ENCODE measurements at places on chromosomes 12 and 14.

GRCh38 chr12:89200217-89200616 lies 152.1 kb downstream of the DUSP6 start:
- no peak overlapping the region for H3K4me3 ChIP-seq
- H3K36me3 ChIP-seq, result no peaks in the 10 kb centered on the region
- no peak for DNase-seq
- H3K27me3 ChIP-seq, result no peaks in the 10 kb centered on the region
- no peak overlapping the region for H3K27ac ChIP-seq

DNA sequence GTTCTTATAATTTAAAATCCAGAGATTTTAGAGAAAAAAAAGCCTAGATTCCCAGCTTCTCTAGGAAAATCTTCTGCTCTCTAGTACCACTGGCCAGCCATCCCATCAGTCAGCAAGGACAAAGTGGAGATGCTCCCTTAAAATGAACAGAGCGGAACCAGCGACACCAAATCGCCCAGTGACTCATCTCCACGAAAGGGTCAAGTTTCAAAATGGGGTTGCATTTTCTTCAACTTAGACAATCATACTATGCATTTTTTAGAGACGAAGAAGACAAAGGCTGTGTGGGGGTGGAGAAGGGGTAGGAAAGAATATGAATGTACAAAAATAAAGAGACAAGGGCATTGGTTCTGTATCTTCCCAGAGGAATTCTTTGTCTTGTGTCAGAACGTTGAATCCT lies 212.0 kb downstream of the SLC15A4 start:
- no peak for DNase-seq
- no peaks in the 10 kb centered on the region for H3K4me1 ChIP-seq
- no peak overlapping the region for H3K27ac ChIP-seq
- H3K4me3 ChIP-seq, result no peak overlapping the region

- H3K4me3 ChIP-seq, result no peak overlapping the region
- no peak overlapping the region for H3K27ac ChIP-seq
- no peaks in the 10 kb centered on the region for H3K4me1 ChIP-seq
- H3K36me3 ChIP-seq, result no peaks in the 10 kb centered on the region
- DNase-seq, result no peak
These were observed 50.9 kb upstream of the VASH1 start for GRCh38 chr14:76710056-76711010.

GRCh38 chr12:18165889-18166288 lies 75.9 kb upstream of the RERGL start:
- H3K27me3 ChIP-seq, result no peaks in the 10 kb centered on the region
- DNase-seq, result no peak
- peaks cover 8% of the 10 kb centered on the region for H3K4me1 ChIP-seq
- H3K4me3 ChIP-seq, result no peak overlapping the region
- peak overlapping the region; percentile 30 for H3K27ac ChIP-seq

- no peak for DNase-seq
- H3K4me3 ChIP-seq, result no peak overlapping the region
- H3K27ac ChIP-seq, result no peak overlapping the region
- no peaks in the 10 kb centered on the region for H3K4me1 ChIP-seq
These were observed 9.4 kb downstream of the GPR132 start for GRCh38 chr14:105055736-105056302.

DNA sequence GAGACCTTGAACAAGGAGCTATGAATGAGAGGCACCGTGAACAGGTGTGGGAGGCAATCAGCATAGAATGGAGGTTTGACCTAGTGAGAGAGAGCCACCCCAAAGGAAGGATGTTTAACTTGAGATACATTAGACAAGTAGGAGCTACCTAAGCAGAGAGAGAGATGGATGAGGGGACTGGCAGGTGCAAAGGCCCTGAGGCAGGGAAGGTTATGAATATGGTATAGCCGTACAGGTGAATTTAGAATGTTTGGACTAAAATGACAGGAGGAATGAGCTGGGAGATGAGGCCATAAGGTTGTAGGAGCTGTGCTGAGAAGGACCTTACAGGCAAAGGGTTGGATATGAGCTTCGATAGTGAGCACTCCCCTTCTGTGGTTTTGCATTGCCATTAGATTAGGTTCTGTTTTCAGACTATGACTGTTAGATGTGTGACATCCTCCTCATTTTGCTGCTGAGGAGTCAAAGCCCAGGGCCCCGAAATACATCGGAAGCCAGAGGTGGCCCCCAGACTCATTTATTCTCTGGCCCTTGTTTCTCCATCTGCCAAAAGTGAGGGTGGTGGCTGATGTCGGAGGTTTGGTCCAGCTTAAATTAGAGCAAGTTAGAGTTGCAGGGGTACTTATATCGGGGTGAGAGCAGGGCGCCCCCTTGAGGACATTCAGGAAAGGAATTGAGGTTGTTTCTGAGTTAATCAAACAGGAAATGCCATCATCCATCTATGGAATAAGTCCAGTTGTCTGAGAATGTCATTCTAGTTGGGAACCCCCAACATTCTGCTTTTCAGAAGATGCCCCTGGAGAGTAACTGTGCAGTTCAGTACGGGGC lies 29.4 kb downstream of the SLC24A4 start:
- DNase-seq, result no peak
- H3K4me3 ChIP-seq, result no peak overlapping the region
- no peaks in the 10 kb centered on the region for H3K4me1 ChIP-seq
- H3K36me3 ChIP-seq, result no peaks in the 10 kb centered on the region

DNA sequence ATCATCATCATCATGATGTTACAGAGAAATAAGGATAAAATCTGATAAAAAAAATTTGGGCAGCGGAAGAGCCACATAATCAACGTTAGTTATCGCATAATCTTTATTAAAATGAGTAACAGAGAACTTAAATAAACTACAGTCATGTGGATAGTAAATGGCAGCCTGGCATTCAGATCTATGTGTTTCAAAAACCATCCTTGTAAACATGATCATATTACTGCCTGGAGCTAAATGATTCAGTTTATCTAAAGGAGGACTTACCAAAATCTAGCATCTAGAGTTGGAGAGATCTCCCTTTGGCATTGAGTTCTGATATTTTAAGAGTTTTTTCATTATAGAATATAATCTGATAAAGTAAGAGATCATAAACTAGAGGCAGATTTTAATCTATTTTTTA lies 200.1 kb upstream of the MGAT4C start:
- no peaks in the 10 kb centered on the region for H3K27me3 ChIP-seq
- DNase-seq, result no peak
- H3K36me3 ChIP-seq, result no peaks in the 10 kb centered on the region

DNA sequence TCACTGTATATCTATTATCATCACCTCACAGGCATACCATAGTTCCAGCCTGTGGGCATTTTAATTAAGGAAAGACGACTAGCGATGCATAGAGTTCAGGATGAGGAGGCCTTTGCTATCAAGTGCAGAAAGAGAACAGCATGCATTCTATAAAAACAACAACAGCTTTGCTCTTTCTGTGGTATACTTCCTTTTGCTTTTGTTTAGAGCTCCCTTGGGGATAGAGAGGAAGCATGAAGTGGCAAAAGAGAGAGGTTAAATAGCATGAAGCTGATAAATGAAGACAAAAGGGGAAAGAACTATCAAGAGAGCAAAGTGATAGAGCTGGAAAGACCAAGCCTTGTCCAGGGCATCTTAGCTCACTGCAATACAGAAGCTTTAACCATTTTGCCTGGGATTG lies 23.5 kb downstream of the IFNG-AS1 start:
- H3K4me3 ChIP-seq, result no peak overlapping the region
- no peaks in the 10 kb centered on the region for H3K27me3 ChIP-seq
- no peaks in the 10 kb centered on the region for H3K4me1 ChIP-seq
- no peak for DNase-seq
- H3K36me3 ChIP-seq, result no peaks in the 10 kb centered on the region
- no peak overlapping the region for H3K27ac ChIP-seq

GRCh38 chr14:90678846-90679362 lies 137.3 kb downstream of the TTC7B start:
- H3K27me3 ChIP-seq, result no peaks in the 10 kb centered on the region
- no peak for DNase-seq
- H3K4me1 ChIP-seq, result no peaks in the 10 kb centered on the region
- H3K4me3 ChIP-seq, result no peak overlapping the region

DNA sequence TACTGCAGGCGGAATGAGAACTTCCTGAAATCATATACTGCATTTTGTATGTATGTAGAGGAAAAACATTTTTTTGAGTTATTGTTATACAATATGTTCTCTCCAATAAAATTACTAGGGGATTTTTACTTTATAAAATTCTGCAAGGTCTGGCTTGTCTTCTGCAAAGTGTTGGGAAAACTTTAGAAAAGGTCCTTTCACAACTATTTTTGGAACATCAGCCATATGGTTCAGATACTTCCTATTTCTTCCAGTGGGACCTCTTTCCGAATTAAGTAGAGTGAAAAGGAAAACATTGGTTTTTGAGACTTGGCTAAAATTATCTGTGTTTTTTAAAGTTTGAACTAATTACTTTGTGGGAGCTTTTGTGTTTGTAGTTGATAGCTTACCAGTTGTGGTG lies 52.7 kb downstream of the DAAM1 start:
- no peak for DNase-seq
- H3K36me3 ChIP-seq, result no peaks in the 10 kb centered on the region
- H3K27me3 ChIP-seq, result no peaks in the 10 kb centered on the region

GRCh38 chr14:68548194-68549076 lies 244.4 kb downstream of the ZFP36L1 start:
- H3K27ac ChIP-seq, result peak overlapping the region; percentile 98
- H3K4me3 ChIP-seq, result peak overlapping the region; percentile 48
- no peaks in the 10 kb centered on the region for H3K36me3 ChIP-seq
- H3K27me3 ChIP-seq, result no peaks in the 10 kb centered on the region
- H3K4me1 ChIP-seq, result peaks cover 15% of the 10 kb centered on the region

GRCh38 chr12:116996621-116997020 lies 85.9 kb downstream of the FBXW8 start:
- H3K4me1 ChIP-seq, result no peaks in the 10 kb centered on the region
- H3K4me3 ChIP-seq, result no peak overlapping the region
- H3K27ac ChIP-seq, result no peak overlapping the region

DNA sequence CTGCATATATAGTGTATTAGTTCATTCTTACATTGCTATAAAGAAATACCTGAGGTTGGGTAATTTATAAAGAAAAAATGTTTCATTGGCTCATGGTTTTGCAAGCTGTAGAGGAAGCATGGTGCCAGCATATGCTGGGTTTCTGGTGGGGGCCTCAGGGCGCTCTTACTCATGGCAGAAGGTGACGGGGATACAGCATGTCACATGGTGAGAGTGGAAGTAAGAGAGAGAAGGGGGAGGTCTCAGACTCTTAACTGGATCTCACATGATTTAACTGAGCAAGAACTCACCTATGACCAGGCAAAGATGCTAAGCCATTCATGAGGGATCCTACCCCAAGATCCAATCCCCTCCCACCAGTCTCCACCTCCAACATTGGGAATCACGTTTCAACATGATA lies 15.9 kb upstream of the PAWR start:
- H3K27ac ChIP-seq, result no peak overlapping the region
- no peak overlapping the region for H3K4me3 ChIP-seq
- no peak for DNase-seq
- no peaks in the 10 kb centered on the region for H3K4me1 ChIP-seq
- no peaks in the 10 kb centered on the region for H3K27me3 ChIP-seq

GRCh38 chr12:108112832-108113556 lies 16.1 kb upstream of the WSCD2 start:
- no peaks in the 10 kb centered on the region for H3K36me3 ChIP-seq
- H3K4me3 ChIP-seq, result no peak overlapping the region
- peak overlapping the region; percentile 55 for H3K27ac ChIP-seq

- peak; percentile 65 for DNase-seq
- no peaks in the 10 kb centered on the region for H3K4me1 ChIP-seq
- H3K27ac ChIP-seq, result no peak overlapping the region
- no peaks in the 10 kb centered on the region for H3K27me3 ChIP-seq
- no peak overlapping the region for H3K4me3 ChIP-seq
These were observed 4.0 kb upstream of the TESPA1 start for GRCh38 chr12:54988402-54989054.

DNA sequence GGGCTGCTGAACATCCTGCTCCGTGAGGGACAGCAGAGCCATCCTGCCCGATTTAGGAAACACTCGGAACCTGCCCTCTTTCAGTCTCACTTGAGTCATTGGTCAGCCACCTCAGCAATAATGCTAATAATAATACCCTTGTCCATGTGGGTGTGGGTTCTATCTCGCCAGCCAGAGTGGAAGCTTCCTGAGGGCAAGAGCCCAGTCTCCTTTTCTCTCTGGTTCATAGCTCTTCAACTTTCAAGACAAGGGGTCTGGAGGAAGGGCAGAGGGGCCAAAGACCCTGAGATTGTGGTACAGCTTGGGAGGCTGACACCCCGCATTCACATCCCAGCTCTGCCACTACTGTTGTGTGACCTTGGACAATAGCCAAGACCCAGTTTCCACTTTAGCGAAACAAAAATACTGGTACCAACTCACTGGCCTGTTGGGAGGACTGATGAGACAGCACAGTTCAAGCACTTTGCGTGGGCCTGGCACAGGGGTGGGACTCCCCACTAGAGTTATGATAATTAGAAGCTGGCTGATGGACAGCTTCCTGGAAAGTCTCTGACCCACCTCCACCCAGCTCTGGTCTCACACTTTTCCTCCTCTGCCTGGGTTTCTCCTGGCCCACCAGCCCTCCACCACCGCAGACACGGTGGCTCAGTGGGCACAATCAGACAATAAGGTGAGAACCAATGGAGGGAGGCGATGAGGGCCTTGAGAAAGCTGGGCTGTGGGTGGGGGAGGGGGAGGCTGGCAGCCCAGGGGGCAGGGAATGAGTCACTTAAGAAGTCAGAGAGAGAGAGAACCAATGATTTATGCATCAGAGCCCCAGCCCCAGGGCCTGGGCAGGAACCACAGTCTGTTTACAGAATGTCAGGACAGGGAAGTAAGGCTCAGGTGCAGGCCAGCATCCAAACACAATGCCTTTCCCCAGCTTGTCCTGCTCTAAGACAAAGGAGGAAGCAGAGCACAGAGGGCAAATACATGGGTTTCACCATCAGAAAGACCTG lies 9.6 kb downstream of the FAIM2 start:
- H3K4me1 ChIP-seq, result peaks cover 15% of the 10 kb centered on the region
- H3K27ac ChIP-seq, result peak overlapping the region; percentile 88
- no peaks in the 10 kb centered on the region for H3K27me3 ChIP-seq
- peak; percentile 90 for DNase-seq

DNA sequence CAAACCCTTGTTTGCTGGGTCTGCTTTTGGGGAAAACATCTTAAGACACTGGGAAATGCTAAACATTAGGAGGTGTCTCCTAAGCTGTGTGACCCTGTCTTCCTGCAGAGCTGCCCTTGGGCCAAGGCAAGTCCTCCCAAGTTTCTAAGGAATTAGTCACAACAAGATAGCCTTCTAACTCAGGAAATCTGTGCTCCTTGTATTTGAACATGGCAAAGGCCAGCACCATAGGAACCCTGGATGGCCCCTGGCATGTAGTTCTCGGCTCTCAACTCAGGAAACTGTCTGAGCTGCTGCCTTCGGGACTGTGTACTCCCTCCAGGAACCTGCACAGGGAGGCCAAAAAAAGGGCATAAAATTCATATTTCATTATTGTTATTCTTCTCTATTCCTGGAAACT lies 37.6 kb upstream of the LTBP2 start:
- peak overlapping the region; percentile 64 for H3K27ac ChIP-seq
- no peaks in the 10 kb centered on the region for H3K27me3 ChIP-seq
- H3K4me1 ChIP-seq, result no peaks in the 10 kb centered on the region
- DNase-seq, result no peak
- H3K36me3 ChIP-seq, result no peaks in the 10 kb centered on the region

- no peak for DNase-seq
- H3K36me3 ChIP-seq, result no peaks in the 10 kb centered on the region
These were observed 108.5 kb downstream of the PHLDA1 start for GRCh38 chr12:75922944-75923642.
